ENCODE measurements at places on chromosomes 12 and 14.

- no peak for DNase-seq
These were observed 66.6 kb downstream of the CLMN start for GRCh38 chr14:95253039-95253630.

- no peak for DNase-seq
These were observed 18.6 kb downstream of the AMN1 start for GRCh38 chr12:31710021-31710818.

GRCh38 chr12:70812136-70812535 lies 108.4 kb downstream of the PTPRR start:
- no peak for DNase-seq

DNA sequence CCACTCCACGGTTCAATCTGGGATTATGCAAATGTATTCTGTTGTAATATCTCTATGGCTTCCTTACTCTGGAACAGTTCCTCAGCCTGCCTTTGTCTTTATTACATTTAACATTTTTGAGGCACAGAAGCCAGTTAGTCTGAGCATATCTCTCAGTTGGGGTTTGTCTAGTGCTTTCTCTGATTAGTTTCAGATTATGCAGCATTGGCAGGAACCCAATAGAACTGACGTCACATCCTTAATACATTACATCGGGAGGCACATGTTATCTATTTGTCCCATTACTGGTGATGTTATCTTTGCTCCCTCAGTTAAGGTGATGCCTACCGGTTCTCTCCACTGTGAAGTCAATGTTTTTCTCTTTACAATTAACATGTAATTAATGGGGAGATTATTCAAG lies 62.4 kb downstream of the PPM1A start:
- peak; percentile 26 for DNase-seq

DNA sequence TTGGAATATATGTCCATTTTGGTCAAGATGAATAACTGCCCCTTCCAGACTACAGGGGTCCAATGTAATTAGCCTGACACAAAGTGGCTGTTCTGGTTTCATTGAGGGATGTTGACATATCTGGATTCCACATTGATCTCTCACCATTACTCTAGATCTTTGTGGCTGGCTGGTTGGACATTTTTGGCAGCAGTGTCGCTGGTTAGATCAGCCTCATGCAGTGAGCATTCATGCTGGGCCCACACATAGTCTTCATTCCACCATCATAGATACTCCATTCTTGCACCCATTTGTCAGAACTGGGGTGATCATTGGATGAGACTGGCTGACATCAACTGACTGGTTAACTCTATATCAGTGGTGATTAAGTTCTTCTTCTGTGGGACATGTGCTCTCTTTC lies 74.4 kb downstream of the MGST1 start:
- DNase-seq = no peak

DNA sequence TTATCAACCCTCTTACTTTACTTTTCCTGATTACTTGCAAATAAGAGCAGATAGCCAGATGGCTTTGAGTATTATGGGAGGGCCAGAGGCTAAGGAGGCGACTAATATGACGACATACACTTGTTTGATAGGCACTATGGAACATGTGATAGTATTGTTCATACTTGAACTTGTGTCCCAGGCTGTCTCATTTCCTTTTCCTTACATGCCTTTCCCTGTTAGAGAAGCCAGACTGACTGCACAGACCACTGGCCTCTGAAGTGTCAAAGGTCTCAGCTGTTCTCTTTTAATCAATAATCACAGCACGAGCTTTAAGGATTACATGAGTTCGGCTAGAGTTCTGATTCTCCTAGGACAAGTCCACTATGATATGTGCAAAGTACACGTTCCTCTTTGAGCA lies 326.0 kb downstream of the PRKD1 start:
- DNase-seq = no peak

GRCh38 chr12:96228566-96229248 lies 34.5 kb downstream of the ELK3 start:
- no peak for DNase-seq

- DNase-seq = no peak
These were observed 36.3 kb downstream of the SDR9C7 start for GRCh38 chr12:56897844-56898361.

DNA sequence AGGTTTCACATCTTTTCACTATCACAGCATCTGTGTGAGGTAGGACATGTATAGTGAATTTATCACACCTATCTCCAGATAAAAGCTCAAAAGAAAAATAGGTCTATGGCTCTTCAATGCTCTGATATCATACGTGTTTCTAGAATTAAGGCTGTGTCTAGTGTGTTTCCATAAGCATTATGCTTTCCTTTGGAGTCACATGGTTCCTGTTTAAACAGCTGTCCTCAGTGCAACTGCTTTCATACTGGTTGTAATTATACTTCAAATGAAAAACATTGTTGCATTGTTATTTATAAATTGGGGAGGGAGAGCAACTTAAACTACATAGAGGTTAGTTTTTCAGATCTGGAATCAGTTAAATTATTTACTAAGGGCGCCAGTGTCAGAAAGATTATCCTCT lies 151.6 kb downstream of the SYT1 start:
- no peak for DNase-seq

DNA sequence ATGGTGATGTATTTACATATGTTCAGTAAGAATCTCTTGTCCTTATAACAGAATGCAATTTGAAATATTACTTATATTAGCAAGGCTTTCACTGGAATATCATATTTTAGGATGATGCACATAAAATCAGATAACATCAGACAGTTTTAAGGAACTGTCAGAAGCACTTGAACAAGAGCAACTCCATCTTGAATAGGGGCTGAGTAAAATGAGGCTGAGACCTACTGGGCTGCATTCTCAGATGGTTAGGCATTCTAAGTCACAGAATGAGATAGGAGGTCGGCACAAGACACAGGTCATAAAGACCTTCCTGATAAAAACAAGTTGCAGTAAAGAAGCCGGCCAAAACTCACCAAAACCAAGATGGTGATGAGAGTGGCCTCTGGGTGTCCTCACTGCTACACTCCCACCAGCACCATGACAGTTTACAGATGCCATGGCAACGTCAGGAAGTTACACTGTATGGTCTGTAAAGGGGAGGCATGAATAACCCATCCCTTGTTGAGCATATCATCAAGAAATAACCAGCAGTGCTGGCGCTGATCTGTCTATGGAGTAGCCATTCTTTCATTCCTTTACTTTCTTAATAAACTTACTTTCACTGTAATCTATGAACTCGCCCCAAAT lies 27.6 kb upstream of the ETV6 start:
- no peak for DNase-seq

DNA sequence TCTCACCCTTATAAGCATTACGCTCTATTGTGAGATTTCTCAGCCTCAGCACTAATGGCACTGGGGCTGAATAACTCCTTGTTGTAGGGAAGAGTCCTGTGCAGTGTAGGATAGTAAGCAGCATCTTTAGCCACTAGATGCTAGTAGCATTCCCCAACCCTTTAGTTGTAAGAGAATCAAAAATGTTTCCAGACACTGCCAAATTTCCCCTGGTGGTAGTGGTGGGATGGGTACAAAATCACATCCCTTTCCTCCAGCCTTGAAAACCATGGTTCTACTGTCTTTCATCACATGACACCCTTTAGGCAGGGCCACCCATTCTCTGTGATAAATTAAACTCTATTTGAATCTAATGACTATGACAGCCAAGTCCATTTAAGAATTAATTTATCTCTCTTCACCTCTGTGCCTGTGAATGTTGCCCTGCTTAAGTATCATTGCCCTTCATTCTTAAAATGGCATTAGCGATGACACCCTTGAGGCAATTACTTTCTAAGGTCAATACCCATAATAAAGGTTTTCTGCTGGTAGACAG lies 199.4 kb downstream of the ANO4 start:
- DNase-seq = no peak

GRCh38 chr12:117047810-117048584 lies 51.2 kb downstream of the TESC start:
- DNase-seq = no peak

DNA sequence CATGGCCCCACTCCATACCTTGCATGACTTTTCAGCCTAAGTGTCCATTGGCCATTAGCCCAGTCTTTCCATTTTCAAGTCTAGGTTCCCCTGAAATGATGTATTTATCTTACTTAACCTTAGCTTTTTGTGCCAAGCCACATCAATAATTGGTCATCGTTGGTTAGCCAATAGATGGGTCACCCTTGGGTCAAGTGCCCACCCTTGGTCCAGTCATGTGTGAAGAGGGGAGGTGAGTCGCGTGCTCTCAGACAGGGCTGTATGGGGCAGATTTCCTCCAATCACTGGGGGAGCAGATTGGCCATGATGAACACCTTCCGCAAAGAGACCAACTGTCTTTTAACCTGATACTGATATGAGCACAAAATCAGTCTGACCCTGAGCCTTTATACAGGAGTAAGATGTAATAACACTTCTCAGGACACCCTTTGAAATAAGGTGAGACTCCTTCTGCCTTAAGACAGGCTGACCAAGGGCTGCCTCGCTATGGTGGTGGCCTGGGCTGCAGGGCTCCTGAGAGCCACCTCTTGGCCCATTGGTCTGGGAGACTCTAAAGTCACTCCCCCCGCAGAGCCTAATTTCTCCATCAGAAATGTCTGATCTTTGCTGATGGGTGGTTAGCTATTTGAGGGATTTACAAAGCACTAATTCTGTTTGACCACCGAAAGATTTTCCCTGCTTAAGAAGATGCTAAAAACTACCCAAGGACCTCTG lies 143.2 kb downstream of the ZFP36L1 start:
- no peak for DNase-seq

- no peak for DNase-seq
These were observed 111.9 kb downstream of the FOXN3 start for GRCh38 chr14:89304972-89305703.

All from tibial nerve (tissue), 4 donors.